ENCODE measurements at places on chromosomes 16 and 17.

- DNase-seq = peak; percentile 56
Measured at GRCh38 chr17:41404024-41404671, 6.7 kb upstream of the KRT31 start.

GRCh38 chr16:4180511-4180910, 61.4 kb downstream of the SRL start:
- no peak for DNase-seq

- no peak for DNase-seq
Measured at GRCh38 chr17:29732613-29733012, 109.9 kb upstream of the CORO6 start.

DNA sequence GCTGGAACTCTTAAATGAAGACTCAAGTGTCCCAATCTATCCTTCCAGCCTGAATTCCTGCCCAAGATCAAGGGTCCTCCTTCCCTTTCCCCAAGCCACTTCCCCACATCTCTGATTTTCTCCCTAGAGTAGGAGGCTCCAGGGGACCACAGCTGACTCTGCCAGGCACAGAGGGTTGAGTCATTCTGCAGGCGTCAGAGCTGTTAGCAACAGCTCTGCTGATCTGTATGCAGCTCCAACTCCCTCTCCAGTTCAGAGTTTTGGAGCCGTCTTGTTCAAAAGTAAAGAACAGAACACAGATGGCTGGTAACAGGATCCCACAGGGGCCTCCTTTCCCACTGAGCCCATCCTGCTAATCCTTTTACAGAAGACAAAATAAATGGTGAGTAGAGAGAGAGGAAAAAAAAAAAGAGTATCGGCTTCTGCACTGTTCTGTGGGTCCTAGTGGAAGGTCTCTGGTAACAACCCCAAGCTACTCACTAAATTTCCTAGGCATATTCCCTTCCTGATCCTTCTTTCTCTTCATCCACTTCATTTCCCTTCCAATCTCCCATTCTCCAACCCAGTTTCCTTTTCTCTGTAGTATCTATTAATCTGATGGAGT, 13.4 kb upstream of the TAOK1 start:
- peak; percentile 76 for DNase-seq

DNA sequence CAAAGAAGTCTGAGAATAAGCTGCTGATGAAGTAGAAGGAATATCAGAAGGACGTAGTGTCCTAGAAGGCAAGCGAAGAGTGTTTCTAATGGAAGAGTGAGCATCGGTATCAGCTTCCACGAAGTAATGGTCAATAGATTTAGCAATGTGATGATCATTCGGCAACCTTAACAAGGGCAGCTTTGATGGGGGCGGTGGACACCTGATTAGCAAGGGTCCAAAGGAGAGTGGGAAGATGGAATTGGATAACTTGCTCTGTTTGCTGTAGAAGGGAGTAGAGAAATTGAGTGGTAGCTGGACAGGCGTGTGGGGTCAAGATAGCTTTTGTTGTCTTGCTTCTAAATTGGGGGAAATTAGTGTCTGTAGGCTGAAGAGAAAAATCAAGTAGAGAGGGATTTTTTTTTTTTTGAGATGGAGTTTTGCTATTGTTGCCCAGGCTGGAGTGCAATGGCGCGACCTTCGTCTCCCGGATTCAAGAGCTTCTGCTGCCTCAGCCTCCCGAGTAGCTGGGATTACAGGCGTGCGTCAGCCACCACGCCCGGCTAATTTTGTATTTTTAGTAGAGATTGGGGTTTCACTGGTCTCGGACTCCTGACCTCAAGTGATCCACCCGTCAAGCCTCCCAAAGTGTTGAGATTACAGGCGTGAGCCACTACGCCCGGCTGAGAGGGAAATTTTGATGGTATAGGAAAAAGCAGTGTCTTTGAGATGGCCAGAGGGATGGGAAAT, 13.9 kb upstream of the HES7 start:
- no peak for DNase-seq

- no peak for DNase-seq
Measured at GRCh38 chr16:73032541-73033270, 15.2 kb downstream of the ZFHX3 start.

GRCh38 chr16:28326881-28327610, 34.7 kb downstream of the SBK1 start:
- peak; percentile 52 for DNase-seq

DNA sequence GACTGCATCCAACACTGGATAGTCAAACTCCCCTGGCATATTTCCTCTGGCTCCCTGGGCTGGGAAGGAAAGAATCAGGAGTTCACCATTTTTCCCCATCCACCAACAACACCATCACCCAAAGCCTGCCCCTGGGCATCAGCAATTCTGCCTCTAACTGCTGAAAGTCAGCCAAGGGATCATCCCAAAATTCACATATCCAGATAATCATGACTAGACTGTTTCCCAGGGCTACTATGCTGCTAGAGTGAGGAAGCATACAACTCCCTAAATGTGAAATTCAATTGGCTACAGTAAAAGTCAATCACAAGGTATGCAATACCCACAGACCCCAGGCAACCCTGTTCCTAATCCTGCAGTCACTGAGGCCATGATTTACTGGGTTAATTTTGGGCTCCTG, 230.6 kb downstream of the C16orf95 start:
- peak; percentile 53 for DNase-seq

- DNase-seq = no peak
Measured at GRCh38 chr17:69230939-69231338, 2.3 kb upstream of the ABCA10 start.

- DNase-seq = no peak
Measured at GRCh38 chr16:70757183-70757582, 43.8 kb downstream of the VAC14 start.

- no peak for DNase-seq
Measured at GRCh38 chr17:8668176-8668740, 37.7 kb upstream of the MYH10 start.

DNA sequence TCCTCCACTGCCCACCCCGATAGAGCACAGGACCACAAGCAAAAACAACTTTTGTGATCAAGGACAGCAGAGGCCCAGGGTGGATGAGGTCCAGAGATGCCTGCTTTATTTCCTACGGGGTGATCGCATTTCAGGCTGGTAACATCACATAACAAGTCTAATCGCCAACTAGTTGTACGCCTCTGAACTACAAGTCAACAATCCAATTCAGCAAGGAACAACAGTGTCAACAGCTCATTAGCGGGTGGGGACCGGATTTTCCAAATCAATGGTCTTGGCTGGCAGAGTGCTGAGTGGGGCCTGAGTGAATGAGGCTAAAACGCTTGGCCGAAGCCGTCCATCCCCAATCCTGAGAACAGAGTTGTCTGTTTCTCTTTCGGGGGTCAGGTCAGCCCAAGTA, 17.1 kb downstream of the MRM3 start:
- DNase-seq = no peak

GRCh38 chr17:50926523-50926922, 60.4 kb upstream of the TOB1 start:
- no peak for DNase-seq

GRCh38 chr17:66353937-66354401, 51.6 kb downstream of the PRKCA start:
- DNase-seq = peak; percentile 37

DNA sequence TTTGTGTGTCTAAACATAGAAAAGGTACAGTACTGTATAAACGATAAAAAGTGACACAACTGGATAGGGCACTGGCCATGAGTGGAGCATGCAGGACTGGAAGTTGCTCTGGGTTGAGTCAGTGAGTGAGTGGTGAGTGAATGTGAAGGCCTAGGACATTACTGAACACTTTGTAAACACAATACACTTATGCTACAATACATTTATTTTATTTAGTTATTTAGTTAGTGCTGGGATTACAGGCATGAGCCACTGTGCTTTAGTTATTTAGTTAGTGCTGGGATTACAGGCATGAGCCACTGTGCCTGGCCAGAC, 4.6 kb downstream of the CFAP20 start:
- no peak for DNase-seq

- no peak for DNase-seq
Measured at GRCh38 chr16:30793508-30794069, 6.6 kb upstream of the ZNF629 start.

DNA sequence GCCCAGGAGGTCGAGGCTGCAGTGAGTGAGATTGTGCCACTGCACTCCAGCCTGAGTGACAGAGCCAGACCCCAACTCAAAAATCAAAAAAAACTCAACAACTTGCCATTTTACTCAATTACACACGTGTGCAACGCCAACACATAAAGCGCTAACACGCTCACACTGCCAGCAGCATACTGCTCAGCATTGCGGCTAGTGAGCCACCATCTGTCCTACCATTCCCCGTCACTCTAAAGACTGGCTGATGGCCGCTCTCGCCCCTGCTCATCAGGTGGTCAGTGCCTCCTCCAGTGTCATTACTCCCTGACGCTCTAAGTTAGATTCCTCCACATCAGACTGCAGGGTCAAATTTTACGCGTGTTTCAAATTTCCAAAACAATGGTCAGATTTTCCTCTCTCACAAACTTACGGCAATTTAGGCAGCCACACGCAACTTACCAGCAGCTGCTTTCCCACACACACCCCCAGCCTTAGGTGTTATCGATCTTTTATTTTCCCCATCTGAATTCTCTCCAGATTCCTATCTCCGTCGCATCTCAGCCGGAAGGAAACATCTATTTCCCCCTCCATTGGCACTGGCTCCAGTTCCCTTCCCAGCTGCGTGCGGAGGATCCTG, 240.8 kb downstream of the C16orf95 start:
- DNase-seq = no peak

- no peak for DNase-seq
Measured at GRCh38 chr16:68309799-68310198, 947 bp downstream of the SLC7A6OS start.

GRCh38 chr17:58788199-58788598, 32.5 kb downstream of the PPM1E start:
- no peak for DNase-seq

- no peak for DNase-seq
Measured at GRCh38 chr16:8398548-8398947, 191.8 kb downstream of the TMEM114 start.

DNA sequence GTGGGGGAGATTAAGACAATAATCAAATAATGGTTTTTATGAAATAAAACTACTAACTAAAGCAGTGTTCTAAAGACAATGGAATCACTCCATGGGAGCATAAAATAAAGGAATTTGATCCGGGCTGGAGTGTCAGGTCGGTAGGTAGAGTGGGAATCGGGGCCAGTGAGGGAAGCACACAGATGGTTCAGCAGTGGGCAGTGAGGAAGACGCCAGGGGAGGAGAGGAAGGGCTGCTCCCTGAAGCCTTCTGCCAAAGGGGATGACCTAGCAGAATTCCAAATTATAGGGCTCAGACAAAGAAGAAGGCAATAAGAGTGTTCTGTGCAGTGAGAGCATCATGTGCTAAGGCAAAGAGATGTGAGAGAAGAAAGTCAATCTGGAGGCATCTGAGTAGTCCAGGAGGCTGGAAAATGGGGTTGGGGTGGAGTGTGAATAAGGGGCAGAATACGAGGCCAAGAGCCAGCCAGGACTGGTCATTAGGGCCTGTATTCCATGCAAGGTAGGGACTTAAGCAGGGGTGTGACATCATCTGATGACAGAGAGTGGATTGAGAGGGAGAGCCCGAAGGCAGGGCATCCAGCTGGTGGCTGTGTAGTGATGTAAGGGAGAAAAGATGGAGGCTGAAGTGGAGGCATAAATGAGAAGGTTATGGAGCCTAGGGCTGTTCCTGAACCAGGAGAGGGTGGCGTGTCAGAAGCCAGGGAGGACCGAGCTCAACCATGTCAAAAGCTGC, 137.6 kb downstream of the COPRS start:
- DNase-seq = no peak

- DNase-seq = no peak
Measured at GRCh38 chr16:75801307-75801706, 75.0 kb upstream of the CPHXL start.

DNA sequence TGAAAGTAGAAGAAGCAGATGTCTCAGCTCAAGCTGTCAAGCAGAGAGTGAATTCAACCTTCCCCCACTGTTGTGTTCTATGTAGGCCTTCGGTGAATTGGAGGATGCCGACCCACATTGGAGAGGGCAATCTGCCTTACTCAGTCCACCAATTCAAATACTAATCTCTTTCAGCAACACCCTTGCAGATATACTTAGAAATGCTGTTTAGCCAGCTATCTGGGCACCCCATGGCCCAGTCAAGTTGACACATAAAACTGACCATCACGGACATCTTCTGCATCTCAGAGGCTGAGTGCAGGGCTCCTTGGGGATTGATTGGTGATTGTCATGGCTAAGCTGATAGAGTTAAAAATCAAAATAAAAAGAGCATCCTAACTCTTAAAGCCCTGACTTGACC, 58.3 kb downstream of the IRX3 start:
- DNase-seq = no peak

- DNase-seq = no peak
Measured at GRCh38 chr17:9897372-9897968, 7.6 kb downstream of the RCVRN start.

DNA sequence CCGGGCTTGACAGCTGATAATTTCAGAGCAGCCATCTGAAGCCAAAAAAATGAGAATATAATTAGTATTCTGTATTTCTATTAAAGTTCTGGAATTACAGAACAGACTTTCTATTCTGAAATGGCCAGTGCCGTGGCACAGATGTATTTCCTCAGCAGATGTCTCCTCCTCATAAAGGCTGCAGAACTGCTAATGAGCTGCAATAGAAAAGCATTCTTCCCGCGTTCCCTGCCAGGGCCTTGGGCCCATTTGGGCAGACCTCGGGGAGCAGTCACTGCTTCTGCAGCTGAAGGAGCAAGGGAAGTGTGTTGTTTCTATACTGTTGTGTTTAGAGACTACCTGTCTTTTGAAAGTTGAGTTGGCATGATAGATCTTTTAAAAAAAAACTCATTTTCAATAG, 152.6 kb upstream of the CACNG5 start:
- no peak for DNase-seq

- DNase-seq = no peak
Measured at GRCh38 chr16:88297178-88297720, 85.5 kb upstream of the ZNF469 start.

DNA sequence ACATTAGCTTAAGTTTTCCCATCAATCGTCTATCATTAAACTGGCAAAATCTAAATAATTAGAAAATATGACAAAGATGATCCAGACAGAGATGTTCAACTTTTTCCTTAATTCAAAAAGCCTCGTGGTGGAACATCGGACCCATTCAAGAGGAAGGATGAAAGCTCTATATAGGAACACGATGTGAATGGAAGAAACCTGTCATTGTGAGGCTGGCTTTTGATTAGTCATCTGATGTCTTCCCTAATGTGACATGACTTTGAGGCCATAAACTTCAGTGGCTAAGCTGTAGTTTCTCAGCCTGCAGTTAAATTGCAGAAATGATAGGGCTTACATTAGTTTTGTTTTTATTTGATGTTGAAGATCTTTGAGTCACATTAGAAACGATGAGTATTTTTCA, 1.0 kb downstream of the AMZ2 start:
- DNase-seq = no peak

- DNase-seq = peak; percentile 49
Measured at GRCh38 chr16:23557779-23558702, 514 bp downstream of the UBFD1 start.

DNA sequence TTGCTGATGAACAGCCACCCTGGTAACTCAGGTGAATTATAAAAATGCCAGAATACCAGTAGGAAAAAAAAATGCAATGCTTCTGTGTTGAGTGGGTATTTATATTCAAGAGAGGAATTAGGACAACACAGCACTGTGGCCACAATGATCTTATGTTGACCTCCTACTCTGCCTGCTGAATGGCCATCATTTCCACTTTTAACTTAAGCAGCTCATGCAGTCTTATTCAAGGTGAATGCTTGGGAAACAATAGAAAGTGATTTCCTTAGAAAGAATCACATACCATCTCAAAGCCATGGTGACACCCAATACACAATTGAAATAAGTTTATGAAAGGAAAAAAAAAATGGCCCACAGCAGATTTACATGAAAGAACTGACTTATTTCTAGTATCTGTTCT, 224.0 kb downstream of the CDH8 start:
- DNase-seq = no peak

- DNase-seq = peak; percentile 83
Measured at GRCh38 chr17:58710948-58711552, 18.6 kb downstream of the RAD51C start.

Data from cardiac fibroblast (primary cell).